D341Med (cell line): ENCODE measurements at places on chromosomes 6 and 20.

DNA sequence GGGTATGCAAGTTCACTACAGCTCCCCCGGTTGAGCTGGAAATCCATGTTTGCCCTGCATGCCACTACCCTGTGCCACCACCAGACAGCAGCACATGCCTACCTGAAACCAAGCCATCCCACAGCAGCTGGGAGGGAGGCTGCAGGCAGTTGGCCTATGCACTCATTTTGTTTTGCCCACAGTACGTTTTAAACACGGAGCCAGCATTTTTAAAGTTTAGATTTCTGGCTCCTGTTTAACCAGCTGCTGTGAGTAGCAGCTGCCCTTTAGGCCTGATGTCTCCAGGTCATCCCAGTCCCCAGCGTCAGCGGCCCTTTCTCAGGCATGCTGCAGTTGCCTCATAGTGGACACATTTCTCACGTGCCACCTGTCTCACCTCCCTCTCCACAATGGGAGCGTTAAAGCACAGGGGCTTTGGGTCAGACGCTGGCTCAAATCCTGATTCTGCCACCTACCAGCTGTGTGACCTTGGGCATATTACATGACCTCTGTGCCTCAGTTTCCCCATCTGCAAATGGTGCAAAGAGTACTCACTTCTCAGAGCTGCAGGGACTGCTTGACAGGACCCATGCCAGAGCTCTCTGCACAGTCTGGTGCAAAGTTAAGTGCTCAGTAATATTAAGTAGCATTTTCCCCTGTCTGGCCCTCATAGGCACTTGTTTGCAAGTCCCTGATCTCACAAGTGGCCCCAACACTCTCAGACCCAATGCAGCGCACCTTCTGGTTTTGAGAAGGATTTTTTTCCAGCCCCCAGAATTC is 8.2 kb upstream of the UBE2V1 start:
- DNase-seq, result peak; percentile 86

- no peak for DNase-seq
These were observed 98.6 kb downstream of the DACT2 start for GRCh38 chr6:168221000-168221399.

DNA sequence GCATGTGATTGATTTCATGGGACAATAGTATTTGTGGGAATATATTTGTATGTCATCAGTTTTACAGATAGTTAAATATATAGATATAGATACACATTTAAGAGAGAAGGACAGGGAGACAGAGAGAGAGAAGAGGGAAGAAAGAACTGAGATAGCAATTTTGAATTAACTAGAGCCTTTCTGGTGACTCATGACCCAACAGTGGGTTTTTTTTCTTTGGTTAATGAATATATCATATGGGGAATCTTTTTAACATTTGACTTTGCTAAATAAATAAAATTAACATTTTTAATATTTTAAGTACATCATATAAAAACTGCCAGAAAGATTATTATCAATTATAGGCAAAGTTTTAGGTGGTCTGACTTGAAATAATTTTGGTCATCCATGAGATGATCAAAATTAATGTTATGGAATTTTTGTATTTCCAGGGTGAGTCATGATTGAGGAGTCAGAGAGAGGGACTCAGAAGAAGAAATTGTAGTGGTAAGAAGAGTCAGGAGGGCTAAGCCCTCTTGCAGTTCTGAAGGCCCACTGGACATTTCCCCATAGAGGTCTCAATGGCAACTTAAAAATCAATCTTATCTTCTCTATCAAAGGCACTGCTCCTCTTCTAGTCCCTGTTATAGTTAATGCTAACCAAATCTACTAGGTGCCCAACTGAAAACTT is 508.1 kb upstream of the MAP3K7 start:
- no peak for DNase-seq

GRCh38 chr20:64149141-64149540 is 15.1 kb upstream of the MYT1 start:
- DNase-seq, result no peak

- no peak for DNase-seq
These were observed 23.8 kb upstream of the FBXO9 start for GRCh38 chr6:53041356-53041755.

GRCh38 chr20:59443550-59443949 is 143.1 kb downstream of the EDN3 start:
- no peak for DNase-seq

- no peak for DNase-seq
These were observed 35.7 kb upstream of the POPDC3 start for GRCh38 chr6:105215506-105215905.

GRCh38 chr6:45187836-45188235 is 140.3 kb upstream of the RUNX2 start:
- no peak for DNase-seq

- no peak for DNase-seq
These were observed 13.7 kb upstream of the TMX4 start for GRCh38 chr20:8033151-8033841.

- no peak for DNase-seq
These were observed 136.2 kb upstream of the INSM1 start for GRCh38 chr20:20231528-20232298.

DNA sequence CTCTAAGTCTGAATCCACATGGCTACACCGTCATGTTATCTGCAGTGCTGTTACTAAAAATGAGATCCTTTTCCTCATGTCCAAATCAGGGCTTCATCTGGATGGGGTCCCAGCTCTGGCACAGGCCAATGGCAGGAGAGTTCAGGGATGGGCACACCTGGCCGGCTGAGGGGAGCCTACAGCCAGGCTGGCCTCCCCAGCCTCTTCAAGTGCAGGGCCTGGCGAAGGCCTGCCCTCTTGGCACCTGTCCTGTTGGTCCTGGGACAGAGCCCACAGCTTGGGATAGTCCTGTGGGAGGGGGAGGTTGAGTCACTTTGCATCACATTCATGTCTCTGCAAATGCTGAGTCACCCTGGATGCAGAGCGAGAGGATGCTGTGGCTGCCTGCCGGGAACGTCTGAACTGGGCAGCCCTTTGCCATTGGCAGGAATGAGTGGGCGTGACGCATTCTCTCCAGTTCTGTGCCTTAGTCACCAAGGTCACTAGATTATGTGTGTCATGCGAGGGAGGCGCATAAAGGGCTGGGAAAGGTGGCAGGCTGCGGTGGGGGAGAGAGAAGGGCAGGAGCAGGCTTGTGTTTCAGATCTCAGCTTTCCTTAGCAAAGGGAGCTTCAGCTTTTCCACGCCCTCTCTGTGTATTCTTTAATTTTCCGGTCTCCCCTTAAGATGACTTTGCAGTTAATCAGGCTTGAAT is 223.2 kb upstream of the ECI2 start:
- DNase-seq, result no peak

DNA sequence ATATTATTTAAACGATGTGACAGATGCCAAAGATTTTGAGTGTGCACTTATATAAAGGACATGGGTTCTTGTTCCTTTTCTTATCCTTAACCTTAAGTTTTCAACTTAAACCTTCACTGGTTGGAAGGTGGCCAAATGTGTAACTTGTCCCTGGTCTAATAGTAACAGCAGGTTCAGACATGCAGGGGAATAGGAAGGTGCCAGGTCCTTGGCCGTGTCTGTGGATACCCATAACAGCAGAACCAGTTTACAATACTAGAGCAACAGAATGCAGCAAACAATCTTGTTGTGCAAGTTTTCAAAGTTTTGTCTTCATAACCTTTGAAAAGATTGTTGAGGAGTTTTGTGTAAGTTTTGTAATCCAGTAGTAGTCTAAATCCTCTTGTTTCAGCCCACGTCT is 4.4 kb downstream of the MYB start:
- no peak for DNase-seq

- DNase-seq, result no peak
These were observed 668.1 kb downstream of the RFPL4B start for GRCh38 chr6:113015249-113015648.

- DNase-seq, result no peak
These were observed 747 bp upstream of the TXNDC5 start for GRCh38 chr6:7911345-7911725.

DNA sequence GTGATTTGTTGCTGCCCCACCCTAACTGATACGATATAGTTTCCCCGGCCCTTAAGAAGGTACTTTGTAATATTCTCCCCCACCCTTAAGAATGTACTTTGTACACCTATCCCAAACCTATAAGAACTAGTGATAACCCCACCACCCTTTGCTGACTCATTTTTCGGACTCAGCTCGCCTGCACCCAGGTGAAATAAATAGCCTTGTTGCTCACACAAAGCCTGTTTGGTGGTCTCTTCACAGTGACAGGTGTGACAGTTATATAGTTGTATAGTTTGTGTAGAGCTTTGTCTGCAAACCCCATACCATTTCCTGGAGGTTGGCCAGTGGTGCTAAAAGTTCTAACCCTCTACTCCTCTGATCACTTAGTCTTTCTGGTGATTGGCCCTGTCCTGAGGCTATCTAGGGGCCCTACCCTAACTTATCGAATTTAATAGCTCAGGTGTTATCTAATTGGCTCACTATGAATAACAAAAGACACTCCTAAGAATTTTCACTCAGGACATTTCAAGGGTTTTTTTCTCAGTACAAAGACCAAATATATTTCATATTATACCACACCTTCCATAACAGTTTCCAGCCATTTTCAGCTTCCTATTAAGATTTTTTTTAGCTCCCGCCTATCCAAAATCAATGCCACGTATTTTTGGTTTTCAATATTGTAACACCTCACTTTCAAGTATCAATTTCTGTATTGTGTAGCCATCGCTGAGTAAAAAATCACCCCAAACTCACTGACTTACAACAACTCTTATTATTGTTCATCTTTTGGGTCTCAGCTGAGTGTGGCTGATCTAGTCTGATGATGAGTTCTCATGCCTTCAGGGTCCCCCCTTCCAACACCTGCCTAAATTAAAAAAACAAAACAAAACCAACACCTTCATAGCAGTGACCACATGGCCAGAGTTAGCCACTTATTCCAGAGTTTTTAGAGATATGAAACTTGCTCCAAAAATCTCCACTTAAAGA is 9.8 kb upstream of the BTN1A1 start:
- DNase-seq, result no peak
